ENCODE measurements at places on chromosomes 4 and X. TPM values are rescaled to one million over a fixed set of nuclear protein-coding genes. Genes with fewer than 3 reads are reported as not detected.

MRPL1 gene
- 38.3 TPM for total RNA-seq

YY2 gene
- 0.58 TPM for total RNA-seq

NAP1L2 gene
- 0.97 TPM for total RNA-seq

RNF128 gene
- total RNA-seq: 4.3 TPM

FGF16 gene
- total RNA-seq: not detected

ITIH6 gene
- not detected for total RNA-seq

MAGEA2 gene
- total RNA-seq: not detected

MAGEE1 gene
- 0.96 TPM for total RNA-seq

PAGE1 gene
- not detected for total RNA-seq

IL1RAPL1 gene
- 0.50 TPM for total RNA-seq

CT45A7 gene
- not detected for total RNA-seq

DACH2 gene
- total RNA-seq: not detected
